ENCODE measurements at places on chromosomes 11 and 22.

DNA sequence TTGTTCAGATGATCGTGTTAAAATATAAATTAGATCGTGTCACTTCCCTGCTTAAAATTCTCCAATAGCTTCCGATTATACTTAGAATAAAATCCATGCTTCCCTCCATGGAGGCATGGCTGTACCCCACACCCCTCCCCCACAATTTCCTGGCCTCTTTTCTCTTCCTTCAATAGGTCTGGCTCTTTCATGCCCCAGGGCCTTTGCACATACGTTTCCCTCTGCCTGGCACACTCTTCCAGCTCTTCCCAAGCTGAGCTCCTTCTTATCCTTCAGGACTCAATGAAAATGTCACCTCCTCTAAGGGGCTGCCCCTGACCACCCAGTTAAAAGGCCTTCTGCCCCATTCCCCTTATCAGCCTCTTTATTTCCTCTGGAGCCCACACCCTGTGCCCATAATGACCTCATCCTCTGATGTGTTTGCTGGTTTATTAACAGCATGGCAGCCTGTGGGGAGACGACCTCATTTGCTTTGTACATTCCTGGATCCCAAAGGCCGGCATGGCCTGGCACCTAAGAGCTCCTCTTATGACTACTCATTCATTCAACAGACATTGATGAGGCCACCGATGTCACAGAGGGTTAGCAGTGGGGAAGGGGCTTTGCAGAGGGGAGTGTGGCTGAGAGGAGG, 9.0 kb upstream of the FLRT1 start:
- no peak for DNase-seq

- DNase-seq = no peak
Measured at GRCh38 chr11:71331631-71332030, 79.3 kb upstream of the SHANK2 start.

GRCh38 chr11:62054484-62055121, 69.2 kb upstream of the INCENP start:
- peak; percentile 21 for DNase-seq

- DNase-seq = no peak
Measured at GRCh38 chr22:36008131-36008530, 20.5 kb downstream of the RBFOX2 start.

- no peak for DNase-seq
Measured at GRCh38 chr11:68950762-68951161, 30.0 kb downstream of the MRGPRD start.

- DNase-seq = no peak
Measured at GRCh38 chr11:33774736-33775466, 581 bp upstream of the FBXO3 start.

DNA sequence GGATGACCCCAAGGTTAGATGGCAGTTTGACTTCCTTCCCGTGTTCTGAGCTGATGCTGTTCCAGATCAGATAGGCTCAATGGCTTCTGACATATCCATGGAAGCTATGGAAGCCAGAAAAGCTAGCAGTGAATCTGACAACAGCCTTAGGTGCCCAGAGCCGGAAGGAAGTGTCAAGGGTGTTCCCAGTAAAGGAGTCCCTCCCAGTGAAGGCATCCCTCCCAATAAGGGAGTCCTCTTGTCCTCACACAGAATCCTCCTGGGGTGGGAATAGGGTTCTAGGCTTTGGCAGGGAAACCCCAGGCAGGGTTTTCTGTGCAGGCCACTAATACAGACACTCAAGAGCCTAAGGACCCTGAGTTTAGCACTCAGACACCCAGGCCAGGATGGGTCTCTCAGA, 47.0 kb upstream of the ISX start:
- DNase-seq = no peak

Data from CD4-positive, alpha-beta T cell treated with Interleukin-2 at 100 ng/mL for 4 hours (primary cell).